ENCODE measurements at places on chromosomes 3 and 15.

GRCh38 chr3:83821506-83821905 is 1137.3 kb upstream of the CADM2 start:
- no peak for DNase-seq

GRCh38 chr3:98482717-98483482 is 14.6 kb upstream of the OR5K2 start:
- DNase-seq, result no peak

GRCh38 chr3:346186-346585 is 149.6 kb downstream of the CHL1 start:
- no peak for DNase-seq

- DNase-seq, result no peak
Measured at GRCh38 chr3:37591116-37591781, 270.4 kb upstream of the CTDSPL start.

DNA sequence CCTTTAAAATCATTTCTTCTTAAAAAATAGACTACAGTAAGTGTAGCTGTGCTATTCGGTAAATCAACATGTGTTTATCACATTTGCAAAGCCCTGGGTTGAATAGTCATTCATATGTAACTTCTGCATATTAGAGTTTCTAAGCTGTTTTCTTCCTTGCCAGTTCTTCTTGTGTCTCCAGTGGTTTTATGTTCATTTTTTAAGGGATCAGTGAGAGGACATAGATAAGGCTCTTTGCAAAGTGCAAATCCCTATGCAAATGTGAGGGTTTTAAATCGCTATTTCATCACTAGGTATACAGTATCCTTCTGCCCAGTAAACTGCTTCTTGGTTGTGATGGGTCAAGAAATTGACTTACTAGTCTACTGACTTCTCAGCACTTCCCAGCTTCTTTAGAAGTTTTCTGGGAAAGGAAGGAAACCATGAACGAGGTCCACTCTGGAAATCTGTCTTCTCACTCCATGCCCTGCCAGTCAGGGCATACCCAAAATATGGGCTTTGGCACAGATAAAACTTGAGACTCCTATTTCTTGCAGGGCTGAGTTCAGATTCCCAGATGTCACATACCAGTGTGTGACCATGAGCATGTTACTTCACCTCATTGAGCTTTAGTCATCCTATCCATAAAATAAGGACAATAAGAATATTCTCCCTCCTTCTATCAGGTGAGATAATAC is 38.8 kb upstream of the ADAMTS9 start:
- DNase-seq, result no peak

GRCh38 chr3:157871838-157872460 is 234.3 kb downstream of the SHOX2 start:
- DNase-seq, result no peak

DNA sequence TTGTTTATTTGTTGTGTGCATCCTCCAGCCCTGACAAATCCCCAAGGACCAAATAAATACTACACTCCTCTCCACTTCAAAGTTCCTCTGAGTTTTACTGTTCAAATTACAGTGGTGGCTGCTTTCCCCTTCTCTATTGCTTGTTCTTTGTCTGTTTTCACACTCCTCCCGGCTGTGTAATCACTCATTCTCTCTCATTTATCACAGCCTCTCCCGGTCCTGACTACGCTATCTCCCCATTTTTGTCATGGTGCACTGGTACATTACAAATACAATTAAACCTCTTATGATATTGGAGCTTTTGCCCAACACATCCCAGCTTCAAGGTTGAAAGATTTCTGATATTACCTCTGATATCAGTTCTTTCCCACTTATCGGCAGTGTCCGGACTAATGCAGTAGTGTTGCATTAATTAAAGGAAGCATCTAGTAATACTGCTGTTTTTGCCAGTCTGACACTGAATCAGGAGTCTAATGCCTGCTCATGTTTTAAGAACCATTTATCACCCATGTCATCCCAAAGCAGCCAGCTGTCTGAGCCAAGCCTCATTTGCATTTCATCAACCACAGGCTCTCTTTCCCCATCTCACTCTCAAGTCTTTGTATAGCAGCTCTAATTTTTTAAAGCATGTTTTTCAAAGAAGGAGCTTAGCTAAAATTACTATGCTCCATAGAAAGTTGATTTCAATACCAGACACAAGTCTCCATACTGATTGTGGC is 740.5 kb downstream of the ROBO2 start:
- DNase-seq, result no peak

DNA sequence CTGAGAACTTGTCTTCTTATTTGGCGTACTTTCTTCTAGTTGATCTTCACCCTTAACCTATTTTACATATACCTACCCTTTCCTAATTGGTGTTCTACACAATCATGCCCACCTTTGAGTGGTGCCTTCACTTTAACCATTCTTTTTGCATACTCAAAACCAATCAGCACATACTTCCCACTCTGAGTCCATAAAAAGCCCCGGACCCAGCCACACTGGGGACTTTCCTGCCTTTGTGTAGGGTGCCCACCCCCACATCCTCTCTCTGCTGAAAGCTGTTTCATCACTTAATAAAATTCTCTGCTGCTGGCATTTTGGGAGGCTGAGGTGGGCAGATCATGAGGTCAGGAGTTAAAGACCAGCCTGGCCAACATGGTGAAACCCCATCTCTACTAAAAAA is 15.9 kb upstream of the CHST2 start:
- no peak for DNase-seq
